ENCODE measurements at places on chromosomes 11 and 22.
A peak's percentile ranks its signal among the peaks of the same experiment; 100 is the strongest.

DNA sequence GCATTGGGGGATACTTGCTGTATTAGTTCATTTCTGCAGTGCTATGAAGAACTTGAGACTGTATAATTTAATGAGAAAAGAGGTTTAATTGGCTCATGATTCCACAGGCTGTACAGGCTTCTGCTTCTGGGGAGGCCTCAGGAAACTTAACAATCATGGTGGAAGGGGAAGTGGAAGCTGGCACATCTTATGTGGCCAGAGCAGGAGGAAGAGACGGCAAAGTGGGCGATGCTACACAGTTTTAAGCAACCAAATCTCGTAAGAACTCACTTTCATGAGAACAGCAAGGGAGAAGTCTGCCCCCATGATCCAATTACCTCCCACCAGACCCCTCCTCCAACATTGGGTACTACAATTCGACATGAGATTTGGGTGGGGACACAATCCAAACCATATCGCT is 55.1 kb downstream of the TMPRSS5 start:
- DNase-seq: no peak

DNA sequence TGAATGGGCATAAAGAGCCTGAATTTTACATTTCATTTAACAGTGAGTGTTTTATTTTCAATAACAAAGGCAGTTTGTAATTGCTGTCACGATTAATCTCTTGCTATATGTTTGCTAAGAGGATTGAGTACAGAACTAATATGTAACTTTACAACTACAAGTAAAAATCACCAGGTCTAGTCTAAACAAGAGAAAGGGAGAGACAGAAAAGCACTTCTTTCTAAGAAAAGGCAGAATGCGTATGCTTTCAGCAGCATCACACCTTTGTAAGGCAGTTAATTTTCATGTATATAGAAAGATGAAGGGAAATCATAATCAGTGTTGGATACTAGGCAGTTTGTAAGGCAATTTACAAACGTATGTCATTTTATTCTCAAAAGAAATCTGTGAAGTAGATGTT is 169.8 kb downstream of the NELL1 start:
- no peak for DNase-seq

GRCh38 chr22:50581950-50582492 is 628 bp downstream of the CHKB start:
- DNase-seq: no peak

DNA sequence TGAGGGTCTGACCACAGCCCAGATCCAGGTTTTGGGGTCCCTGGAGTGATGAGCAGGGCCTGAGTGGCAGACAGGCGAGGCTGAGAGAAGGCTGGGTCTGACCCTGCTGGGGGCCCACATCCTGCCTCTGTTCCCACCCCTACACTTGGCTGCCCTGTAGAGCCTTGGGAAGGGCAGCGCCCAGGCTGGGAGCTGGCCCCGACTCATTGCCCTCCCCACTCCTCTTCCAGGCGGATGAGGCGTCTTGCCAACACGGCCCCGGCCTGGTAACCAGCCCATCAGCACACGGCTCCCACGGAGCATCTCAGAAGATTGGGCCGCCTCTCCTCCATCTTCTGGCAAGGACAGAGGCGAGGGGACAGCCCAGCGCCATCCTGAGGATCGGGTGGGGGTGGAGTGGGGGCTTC is 4.9 kb downstream of the DERL3 start:
- DNase-seq: no peak

GRCh38 chr11:45254070-45254469 is 32.1 kb downstream of the SYT13 start:
- DNase-seq: no peak

GRCh38 chr11:87097582-87097981 is 59.8 kb downstream of the TMEM135 start:
- DNase-seq: peak; percentile 87

DNA sequence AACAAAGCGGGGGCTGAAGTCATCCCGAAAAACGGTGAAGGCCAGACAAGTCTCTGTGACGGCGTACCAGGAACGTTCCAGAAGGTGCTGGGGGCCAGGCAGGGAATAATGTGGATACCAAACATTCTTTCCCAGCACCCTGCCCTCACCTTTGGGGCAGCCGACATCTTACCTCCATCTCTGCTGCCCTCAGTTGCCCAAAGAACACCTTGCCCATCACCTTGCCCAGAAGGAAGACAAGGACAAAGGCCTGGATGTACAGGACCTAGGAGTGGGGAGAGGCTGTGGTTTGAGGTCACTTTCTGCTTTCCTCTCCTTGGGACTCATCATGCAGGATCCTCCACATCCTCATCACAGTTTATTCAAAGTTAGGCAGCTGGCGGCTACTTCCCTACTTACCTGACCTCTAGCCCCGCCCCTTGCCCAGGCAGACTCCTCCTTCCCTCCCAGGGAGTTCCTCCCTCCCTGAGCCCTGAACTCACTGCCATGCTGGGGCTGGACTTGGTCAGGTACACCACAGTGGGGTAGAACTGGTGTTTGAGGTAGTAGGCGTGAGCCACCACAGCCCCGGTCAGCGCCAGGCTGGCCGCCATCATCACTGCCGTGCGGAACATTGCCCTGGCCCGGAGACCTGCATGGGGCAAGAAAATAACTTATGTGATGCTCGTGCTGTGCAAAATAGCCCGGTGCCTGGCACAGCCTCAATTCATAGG is 1.2 kb downstream of the SYVN1 start:
- DNase-seq: peak; percentile 78

- no peak for DNase-seq
Observed at GRCh38 chr11:120713296-120713695, 201.7 kb downstream of the GRIK4 start.

DNA sequence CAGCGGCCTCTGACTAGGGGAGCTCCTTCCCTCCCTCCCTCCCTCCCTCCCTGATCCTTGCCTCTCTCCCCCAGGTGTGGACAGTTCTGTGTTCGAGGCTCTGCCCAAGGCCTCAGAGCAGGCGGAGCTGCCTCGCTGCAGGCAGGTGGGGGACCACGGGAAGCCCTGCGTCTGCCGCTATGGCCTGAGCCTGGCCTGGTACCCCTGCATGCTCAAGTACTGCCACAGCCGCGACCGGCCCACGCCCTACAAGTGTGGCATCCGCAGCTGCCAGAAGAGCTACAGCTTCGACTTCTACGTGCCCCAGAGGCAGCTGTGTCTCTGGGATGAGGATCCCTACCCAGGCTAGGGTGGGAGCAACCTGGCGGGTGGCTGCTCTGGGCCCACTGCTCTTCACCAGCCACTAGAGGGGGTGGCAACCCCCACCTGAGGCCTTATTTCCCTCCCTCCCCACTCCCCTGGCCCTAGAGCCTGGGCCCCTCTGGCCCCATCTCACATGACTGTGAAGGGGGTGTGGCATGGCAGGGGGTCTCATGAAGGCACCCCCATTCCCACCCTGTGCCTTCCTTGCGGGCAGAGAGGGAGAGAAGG is 11.1 kb upstream of the POU2F3 start:
- DNase-seq: peak; percentile 48

DNA sequence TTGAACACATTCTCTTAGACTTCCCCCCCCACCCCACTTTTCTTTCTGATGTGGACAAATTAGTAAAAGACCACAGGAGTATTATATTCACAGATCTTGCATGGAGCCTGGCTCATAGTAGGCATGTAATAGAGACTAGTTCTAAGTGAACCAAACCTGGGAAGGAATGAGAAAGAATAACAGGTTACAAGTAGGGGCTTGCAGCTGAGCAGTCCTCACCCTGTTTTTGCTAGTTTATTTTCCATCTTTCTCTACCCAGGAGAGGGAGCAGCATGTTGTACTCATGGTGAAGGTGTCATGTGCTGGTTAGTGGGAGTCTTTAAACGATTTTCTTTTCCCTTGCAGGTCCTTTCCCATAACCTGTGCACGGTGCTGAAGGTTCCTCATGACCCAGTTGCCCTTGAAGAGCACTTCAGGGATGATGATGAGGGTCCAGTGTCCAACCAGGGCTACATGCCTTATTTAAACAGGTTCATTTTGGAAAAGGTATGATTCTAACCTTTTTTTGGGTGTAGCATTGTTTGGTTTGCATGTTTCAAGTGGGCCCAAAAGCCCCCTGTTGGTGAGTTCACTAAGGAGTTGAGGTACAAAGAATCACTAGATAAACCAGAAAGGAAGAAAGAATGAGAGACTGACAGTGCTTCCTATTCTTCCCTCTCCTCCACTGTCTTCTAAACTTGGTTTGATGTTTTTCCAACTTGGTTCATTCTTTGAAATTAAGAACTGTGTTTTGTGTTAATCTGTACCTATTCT is 30.1 kb downstream of the SWAP70 start:
- DNase-seq: no peak

- no peak for DNase-seq
Observed at GRCh38 chr11:79312617-79313529, 128.0 kb downstream of the TENM4 start.

- peak; percentile 65 for DNase-seq
Observed at GRCh38 chr22:50568626-50569025, 5.9 kb upstream of the SYCE3 start.

DNA sequence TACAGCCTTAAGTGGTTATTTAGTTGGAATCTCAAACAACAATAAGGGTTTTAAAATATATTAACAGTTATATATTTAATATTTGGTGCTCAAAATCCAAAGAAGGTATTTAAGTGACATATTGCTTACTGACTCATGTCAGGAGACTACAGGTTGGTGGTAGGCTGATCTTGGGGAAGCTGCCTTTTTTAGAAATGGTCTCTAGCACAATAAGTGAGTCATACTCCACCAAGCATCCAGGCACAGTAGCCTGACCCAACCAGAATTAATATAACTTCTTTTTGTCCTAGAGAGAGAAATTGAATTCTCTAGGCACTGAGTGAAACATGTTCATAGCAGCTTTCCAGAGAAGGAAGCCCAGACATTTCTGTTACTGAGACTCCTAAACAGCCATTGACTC is 868.5 kb upstream of the TENM4 start:
- DNase-seq: no peak

- DNase-seq: no peak
Observed at GRCh38 chr11:15843309-15843872, 513.0 kb downstream of the SOX6 start.

DNA sequence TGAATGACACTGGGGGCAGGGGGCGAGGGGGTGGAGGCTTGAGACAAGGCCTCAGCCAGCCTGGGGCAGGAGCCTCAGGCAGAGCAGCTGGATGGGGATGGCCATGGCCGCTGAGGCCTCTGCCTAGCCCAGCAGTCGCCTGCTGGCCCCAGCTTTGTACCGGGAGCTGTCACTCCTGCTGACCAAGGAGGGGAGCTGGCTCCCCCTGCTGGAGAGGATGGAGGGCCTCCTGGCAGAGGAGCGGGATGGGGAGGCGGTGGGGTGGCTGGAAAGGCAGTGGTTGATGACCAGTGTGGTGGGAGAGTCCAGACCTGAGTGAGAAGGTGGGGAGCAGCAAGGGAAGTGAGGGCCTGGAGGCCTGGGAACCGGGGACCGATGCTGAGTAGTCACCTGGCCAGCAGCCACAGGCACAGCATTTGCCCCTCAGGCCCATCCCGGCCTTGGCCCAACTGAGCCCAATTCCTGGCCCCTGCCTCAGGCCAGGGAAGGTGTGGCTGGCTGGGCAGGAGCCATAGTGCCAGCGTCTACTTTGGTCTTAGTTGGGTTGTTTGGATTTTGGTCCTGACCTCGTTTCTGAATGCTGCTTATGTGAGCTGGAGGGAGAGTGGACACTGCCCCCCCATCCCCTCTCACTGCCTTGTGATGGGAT is 6.0 kb upstream of the SUSD2 start:
- peak; percentile 78 for DNase-seq

GRCh38 chr11:8107642-8108041 is 26.6 kb downstream of the TUB start:
- no peak for DNase-seq

DNA sequence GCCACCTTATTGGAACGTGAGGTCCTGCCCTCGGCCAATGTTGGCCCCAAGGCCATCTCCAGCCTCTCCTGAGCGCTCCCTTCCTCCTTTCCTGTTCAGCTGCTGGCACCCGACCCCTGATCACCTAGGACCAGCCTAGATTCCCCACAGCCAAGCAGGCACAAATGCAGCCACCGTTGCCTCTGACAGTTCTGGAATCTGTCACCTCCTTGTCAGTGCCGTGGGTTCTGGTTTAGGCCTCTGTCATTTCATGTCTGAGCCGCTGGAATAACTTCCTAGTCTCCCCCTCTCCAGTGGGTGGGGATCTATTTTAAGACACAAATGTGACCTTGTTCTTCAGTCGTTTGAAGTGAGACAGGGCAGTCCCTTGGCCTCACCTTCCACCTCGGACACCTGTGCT is 29.7 kb downstream of the FADS3 start:
- no peak for DNase-seq

- DNase-seq: no peak
Observed at GRCh38 chr11:110131386-110132123, 38.4 kb downstream of the ZC3H12C start.

DNA sequence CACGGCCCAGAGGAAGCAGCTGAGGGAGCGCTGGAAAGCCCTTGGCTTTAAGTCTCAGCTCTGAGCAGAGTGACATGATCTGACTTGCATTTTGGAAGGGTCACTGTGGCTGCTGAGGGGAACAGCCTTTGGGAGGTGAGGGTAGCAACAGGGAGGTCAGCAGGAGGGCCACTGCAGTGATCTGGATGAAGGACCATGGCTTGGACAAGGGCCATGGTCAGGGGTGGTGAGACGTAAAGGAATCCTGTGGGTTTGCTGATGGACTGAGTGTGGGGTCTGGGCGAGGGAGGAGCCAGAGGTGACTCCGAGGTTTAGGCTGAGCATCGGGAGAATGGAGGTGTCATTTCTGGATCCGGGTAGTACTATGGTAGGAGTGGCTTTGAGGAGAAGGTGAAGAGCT is 33.3 kb downstream of the SGSM3 start:
- no peak for DNase-seq

- no peak for DNase-seq
Observed at GRCh38 chr22:17700778-17701177, 62.2 kb downstream of the BCL2L13 start.

DNA sequence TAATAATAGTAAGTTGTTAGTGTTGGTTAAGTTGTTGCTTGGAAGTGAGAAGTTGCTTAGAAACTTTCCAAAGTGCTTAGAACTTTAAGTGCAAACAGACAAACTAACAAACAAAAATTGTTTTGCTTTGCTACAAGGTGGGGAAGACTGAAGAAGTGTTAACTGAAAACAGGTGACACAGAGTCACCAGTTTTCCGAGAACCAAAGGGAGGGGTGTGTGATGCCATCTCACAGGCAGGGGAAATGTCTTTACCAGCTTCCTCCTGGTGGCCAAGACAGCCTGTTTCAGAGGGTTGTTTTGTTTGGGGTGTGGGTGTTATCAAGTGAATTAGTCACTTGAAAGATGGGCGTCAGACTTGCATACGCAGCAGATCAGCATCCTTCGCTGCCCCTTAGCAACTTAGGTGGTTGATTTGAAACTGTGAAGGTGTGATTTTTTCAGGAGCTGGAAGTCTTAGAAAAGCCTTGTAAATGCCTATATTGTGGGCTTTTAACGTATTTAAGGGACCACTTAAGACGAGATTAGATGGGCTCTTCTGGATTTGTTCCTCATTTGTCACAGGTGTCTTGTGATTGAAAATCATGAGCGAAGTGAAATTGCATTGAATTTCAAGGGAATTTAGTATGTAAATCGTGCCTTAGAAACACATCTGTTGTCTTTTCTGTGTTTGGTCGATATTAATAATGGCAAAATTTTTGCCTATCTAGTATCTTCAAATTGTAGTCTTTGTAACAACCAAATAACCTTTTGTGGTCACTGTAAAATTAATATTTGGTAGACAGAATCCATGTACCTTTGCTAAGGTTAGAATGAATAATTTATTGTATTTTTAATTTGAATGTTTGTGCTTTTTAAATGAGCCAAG is 2.7 kb downstream of the NEAT1 start:
- DNase-seq: no peak

GRCh38 chr22:27474711-27475547 is 326.6 kb downstream of the MN1 start:
- DNase-seq: peak; percentile 58

Measured in Caco-2 (cell line).